ENCODE measurements at places on chromosomes 7 and 10.

- DNase-seq, result no peak
These were observed 1.4 kb downstream of the PLPP4 start for GRCh38 chr10:120458432-120458831.

GRCh38 chr10:122126763-122127659, 138.0 kb downstream of the TACC2 start:
- DNase-seq, result no peak

DNA sequence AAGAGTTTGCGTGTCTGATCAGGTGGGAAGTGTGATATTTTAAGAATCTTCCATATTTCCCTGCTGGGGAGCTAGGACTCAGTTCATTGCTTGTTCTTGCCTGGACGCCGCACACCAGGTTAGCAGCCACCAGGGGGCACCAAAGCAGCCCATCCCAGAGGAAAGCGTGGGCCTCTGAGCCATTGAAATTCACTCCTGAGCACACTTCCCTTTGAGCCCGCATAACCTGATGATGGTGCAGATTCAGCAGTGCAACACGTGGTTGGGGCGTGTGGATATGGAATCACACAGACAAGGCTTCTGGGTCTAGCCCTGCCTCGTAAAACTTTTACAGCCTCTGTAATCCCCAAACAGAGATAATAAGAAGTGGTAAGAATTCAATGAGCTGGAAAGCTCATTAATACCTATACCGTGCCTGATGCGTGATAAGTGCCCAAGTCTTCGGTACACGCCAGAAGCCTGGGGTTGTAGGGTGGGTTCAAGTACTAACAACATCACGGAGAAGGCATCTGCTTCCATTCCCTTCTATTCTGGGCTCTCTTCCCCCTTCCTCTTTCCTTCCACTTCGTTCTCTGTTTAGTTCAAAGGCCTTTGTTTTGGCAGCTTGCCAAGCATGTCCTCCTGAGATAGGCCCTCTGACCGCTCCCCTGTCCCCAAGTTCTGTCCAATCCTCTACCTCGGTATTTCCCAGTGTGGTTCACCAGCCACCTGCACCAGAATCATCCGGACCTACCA, 130.1 kb upstream of the KMT2E start:
- DNase-seq, result no peak

- no peak for DNase-seq
These were observed 393.0 kb downstream of the MAGI2 start for GRCh38 chr7:79060498-79060897.

DNA sequence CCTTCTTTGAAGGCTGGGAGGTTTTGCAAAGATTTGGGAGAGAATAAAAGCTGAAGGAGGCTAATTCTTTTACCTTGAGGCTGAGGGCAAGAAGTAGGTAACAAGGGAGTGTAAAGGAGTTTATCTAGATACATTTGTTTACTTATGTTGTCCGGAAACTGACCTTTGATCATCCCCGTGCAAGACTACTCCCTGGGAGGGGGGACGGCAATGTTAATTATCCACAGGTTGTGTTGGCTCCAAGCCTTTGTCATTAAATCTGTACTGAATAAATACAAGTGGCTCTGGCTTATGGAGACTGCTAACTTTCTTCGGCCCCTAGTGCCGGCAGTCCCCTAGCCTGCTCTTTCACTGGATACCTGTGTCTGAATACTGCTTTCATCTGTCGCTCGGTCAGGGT, 1250.6 kb upstream of the LRRTM3 start:
- DNase-seq, result no peak

- DNase-seq, result no peak
These were observed 14.7 kb upstream of the CSGALNACT2 start for GRCh38 chr10:43123361-43124093.

- no peak for DNase-seq
These were observed 96.9 kb upstream of the FAM180A start for GRCh38 chr7:135845415-135846075.

DNA sequence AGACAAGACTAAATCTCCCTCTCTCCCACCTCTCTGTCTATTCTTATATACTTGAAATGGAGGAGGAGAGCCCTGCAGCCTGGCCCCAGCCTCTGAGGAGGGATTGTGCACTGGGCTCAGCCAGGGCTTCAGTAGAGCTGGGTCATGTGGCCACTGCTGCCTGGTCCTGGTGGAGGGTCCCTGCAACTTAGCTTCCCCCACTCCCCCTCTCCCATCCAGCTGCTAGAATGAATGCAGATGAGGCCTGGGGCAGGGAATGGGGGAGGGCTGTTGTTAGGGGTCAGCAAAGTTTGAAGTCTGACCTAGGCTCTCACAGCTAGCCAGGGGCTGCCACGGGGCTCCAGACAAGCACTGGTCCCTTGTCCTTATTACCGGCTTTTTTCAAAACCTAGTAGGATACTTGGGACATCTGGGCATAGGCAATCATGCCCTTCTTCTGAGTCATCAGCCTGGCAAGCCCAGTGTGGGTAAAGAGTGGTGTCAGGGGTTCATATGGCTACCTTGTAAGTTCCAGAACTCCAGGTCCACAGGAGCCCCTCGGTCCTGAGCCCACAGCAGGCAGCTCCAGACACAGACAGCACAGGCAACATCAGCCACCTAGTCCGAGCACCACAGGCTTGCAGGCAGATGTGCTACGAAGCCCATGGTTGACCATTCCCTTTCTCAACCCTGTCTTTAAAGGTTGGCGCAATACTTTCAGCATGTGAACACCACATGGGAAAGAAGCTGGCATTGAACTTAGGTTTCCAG, 12.8 kb upstream of the CXCL12 start:
- no peak for DNase-seq

All from cortex of kidney (tissue), 1 donor.